ELR (cell line): ENCODE measurements at places on chromosomes 1 and 21.

GRCh38 chr1:156194300-156194652, 372 bp downstream of the SLC25A44 start:
- peak; percentile 52 for DNase-seq

GRCh38 chr21:22710721-22711120, 1712.5 kb downstream of the NCAM2 start:
- DNase-seq, result no peak

- DNase-seq, result no peak
These were observed 853 bp upstream of the DOP1B start for GRCh38 chr21:36155603-36156338.

GRCh38 chr1:11748294-11749202, 12.6 kb downstream of the AGTRAP start:
- no peak for DNase-seq

DNA sequence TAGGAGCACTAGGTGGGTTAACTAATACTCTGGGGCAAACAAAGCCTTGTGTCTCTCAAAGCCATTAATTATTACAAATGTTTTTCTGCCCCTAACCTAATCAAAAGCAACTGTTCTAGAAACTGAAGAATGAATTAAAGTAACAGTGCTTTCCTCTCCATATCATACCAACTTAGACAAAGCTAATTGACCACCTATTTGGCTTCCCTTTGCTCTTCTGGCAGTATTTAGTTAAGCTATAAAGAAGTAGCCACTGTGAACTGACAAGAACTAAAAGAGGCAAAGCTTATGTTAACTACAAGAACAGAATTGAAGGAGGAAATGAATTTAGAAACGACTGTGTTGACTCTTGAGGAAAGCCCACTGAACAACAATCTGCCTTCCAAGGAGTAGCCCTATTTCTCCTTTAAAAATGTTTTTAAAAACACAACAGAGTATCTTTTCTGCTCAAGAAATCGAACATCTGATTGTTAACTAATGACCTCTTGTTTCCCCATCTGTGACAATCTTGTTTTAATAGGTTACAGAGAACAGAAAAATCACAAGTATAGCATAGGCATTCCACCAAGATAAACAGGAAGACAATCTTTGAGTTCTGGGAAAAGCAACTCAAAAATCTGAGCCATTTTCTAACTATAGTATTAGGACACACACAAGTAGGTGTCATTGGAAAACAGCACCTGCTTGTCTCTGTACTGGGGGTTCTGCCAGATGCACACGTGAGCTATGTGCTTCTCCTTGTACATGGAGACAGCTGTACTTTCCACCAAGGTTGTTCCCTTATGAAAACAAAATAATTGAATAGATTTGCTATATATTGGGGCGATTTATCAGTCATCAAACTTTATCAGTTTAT, 3.1 kb upstream of the EGLN1 start:
- no peak for DNase-seq

GRCh38 chr1:86207323-86207722, 50.8 kb upstream of the COL24A1 start:
- peak; percentile 92 for DNase-seq

GRCh38 chr1:2251363-2251762, 23.2 kb downstream of the SKI start:
- no peak for DNase-seq

- DNase-seq, result no peak
These were observed 162.9 kb upstream of the RAB4A start for GRCh38 chr1:229107972-229108371.

DNA sequence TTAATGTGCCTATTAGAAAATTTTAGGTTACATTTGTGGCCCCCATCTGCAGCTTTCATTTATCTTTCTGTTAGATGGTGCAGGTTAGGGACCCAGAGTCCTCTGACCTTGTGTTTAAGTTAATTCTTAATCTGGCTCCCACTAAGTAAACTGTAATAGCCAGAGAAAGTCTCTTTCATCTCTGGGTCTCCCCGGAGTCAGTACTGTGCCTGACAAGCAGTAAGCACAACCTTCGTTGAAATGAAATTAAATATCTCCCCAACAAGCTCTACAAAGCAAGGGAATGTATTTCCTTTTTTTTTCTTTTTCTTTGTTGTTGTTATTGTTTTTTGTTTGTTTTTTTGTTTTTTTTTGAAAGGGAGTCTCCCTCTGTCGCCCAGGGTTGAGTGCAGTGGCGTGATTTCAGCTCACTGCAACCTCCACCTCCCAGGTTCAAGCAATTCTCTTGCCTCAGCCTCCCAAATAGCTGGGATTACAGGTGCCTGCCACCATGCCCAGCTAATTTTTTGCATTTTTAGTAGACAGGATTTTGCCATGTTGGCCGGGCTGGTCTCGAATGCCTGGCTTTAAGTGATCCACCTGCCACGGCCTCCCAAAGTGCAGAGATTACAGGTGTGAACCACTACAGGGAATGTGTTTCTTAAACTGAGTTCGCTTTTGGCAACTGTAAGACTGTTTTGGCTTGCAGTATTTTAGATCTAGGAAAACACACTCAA, 81.6 kb downstream of the HHIPL2 start:
- DNase-seq, result no peak

DNA sequence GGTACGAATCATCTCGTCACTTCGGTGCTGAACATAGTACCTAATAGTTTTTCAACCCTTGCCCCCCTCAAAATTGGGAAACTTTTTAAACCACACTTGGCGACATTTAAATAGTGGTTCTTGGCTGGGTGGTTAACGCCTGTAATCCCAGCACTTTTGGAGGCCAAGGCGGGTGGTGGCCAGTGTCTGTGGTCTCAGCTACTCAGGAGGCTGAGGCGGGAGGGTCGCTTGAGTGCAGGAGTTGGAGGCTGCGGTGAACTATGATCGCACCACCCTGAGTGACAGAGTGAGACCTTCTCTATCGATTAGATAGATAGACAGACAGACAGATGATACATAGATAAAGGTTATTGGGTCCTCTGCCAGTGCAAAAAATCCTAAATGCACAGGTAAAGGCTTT, 55.5 kb upstream of the RASAL2 start:
- no peak for DNase-seq

- peak; percentile 48 for DNase-seq
These were observed 4.5 kb downstream of the C1orf232 start for GRCh38 chr1:26164036-26164860.

DNA sequence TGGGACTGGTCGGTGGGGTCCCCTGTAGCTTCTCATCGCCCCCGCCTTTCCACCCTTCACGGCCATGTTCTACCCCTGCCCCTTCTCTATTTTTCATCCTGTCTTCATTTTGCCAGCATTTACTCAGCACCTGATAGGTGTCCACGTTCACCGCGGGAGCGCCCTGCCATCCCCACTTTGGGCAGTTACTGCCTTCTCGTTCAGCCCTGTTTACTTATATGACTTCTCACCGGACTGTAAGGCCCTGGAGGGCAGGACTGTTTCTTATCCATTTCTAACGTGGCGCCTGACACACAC, 380 bp downstream of the MFN2 start:
- no peak for DNase-seq

DNA sequence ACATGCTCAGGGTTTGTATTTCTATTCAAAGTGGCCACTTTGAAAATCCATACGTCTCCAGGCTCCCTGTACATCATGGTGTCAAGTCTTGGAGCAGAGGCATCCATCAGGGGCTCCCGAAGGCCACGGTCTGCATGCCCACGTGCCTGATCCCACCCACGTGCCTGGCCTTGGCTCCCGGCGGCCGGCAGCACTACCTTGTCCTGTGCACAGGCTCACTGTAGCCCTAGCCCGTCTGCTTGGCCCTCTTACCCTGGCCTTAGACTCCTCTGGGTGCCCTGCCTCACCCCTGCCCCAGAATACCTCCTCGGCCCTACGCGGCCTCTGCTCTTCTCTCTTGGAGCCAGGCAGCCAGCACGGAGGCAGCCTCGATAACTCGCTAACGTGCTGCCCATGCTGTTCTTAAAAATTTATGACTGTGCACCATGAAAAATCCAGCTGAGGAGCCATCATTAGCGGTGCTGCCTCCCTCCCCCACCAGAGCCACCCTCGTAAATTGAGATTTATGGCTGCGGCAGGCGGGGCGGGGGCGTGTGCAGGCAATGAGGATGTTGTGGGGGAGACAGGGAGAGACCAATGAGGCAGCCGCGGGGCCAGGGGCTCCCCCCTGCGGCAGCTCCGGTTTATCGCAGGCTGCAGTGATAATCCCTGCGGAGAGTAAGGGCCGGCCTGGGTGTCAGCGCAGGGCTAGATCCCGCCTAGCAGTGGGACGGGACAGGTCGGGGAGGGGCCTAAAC, 24.6 kb downstream of the DMAP1 start:
- DNase-seq, result peak; percentile 65

DNA sequence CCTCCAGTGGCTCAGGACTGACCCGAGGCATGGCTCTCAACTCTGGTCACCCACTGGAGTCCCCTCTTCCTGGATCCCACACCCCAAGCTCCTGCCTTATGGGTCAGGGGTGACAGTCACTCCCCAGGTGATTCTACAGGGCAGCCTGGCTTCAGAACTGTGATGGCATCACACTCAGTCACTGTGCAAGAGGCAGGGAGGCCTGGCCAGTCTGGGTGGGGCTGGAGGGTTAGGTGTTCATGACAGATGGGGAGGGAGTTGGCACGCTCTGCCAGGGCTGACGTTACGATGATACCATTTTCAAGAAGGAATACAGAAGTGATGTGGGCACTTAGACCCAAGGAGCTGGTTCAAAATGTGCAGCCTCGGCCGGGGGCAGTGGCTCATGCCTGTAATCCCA, 25.2 kb upstream of the ABCG1 start:
- no peak for DNase-seq

DNA sequence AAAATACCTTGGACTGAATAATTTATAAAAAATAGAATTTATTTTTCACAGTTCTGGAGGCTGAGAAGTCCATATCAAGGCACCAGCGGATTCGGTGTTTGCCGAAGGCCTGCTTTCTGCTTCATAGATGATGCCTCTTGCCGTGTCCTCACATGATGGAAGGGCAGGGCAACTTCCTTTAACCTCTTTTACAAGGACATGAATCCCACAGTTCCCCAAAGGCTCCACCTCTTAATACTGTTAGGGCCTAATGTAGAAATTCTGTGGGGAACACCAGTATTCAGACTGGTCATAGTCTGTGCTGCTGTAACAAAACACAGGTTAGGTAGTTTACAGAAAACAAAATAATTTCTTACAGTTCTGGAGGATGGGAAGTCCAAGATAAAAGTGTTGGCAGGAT, 25.9 kb downstream of the DYRK1A start:
- no peak for DNase-seq

DNA sequence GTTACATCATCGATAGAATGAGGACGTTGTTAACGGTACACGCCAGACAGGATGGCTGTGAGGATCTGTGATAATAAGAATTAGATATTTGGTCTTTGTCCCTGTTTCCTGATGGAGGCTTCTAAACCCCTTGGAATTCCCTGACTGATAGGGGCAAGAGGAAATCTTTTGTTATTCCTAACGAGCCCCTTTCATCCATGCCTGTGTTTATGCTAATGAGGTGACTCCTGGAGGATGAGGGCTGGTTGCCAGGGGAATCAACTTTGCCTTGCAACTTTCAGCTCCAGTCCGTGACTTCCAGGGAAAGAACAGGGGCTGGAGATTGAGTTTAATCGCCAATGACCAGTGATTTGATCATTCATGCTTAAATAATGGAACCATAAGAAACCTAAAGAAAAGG, 39.3 kb upstream of the NLRP3 start:
- DNase-seq, result no peak

DNA sequence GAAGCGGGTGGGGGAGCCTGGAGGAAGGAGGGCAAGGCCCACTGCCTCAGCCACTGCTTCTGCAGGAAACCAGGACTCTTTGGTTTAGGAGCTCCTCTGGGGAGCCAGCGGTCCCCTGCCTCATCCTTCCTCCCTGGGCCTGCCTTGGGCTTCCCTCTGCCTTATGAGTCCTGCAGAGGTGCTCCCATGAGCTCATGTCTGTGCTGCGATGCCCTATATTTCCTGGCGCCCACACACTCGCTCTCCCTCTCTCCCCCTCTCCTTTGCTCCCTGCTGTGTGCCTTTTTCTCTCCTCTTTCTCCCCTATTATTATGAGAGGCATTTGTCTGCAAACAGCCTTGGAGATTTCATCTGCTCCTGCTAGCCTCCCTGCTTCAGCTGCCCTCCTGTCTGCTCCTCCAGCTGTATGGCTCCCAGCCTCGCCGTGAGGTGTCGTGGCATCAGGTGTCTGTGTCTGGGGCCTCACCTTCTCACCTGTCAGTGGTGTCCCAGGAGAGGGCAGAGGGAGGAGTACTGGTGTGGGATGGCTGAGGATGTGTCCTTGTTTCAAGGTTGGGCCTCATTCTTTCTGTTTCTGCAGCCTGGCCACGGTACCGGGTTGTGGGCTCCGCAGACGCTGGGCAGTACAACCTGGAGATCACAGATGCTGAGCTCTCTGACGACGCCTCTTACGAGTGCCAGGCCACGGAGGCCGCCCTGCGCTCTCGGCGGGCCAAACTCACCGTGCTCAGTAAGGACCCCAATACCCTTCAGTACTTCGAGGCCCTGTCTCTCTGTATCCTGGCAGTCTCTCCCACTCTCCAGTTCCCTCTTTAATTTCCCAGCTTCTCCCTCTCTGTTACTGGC, 84.2 kb downstream of the KIRREL1 start:
- no peak for DNase-seq

DNA sequence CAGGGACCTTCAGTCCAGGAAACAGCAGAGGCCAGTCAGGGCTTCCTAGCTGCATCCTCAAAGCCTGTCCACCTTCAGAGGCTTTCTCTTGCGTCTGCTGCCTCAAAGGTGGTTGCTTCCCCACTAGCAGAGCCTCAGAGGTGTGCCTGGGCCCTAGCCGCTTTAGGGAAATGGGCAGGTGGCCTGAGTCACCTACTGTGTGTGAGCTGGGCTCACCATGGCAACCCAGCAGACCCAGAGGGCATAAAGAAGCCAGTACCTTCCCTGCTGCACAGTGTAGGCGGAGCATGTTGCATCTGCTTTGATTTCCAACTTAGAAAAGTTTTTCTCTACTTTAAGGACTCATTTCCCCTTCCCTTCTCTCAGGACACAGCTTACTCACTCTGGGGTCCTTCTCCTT, 12.5 kb downstream of the SLC9A1 start:
- DNase-seq, result no peak

DNA sequence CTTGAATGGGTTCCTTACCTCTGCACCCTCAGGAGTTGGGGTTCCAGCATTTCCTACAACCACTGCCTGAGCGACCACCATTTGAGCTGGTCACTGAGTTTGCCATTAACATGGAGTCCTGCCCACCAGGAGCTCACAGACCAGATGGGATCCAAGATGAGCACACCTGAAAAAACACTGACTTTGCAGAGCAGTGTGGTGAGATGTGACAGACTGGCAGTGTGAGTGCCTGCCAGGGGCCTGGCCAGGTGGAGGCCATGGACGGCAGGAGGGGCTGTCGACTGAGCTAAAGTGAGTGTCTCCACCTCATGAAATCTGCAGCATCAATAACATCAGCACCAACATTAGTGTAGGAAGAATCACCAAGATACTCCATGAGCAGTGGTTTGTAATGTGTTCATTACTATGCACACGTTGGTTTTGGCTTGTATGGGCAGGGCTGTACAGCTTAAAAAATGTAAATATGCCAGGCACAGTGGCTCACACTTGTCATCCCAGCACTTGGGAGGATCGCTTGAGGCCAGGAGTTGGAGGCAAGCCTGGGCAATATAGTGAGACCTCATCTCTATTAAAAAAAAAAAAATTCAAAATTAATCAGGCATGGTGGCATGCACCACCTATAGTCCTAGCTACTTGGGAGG, 12.2 kb upstream of the MIXL1 start:
- no peak for DNase-seq

GRCh38 chr1:50481142-50481736, 58.0 kb upstream of the DMRTA2 start:
- DNase-seq, result no peak

GRCh38 chr1:230760360-230760827, 13.2 kb downstream of the CAPN9 start:
- no peak for DNase-seq

GRCh38 chr21:31426235-31426797, 82.3 kb upstream of the TIAM1 start:
- DNase-seq, result no peak
